Tibial artery (tissue), 4 donors: ENCODE measurements at places on chromosomes 3 and 15.

GRCh38 chr15:31217566-31218270 is 108.9 kb upstream of the KLF13 start:
- DNase-seq: no peak

DNA sequence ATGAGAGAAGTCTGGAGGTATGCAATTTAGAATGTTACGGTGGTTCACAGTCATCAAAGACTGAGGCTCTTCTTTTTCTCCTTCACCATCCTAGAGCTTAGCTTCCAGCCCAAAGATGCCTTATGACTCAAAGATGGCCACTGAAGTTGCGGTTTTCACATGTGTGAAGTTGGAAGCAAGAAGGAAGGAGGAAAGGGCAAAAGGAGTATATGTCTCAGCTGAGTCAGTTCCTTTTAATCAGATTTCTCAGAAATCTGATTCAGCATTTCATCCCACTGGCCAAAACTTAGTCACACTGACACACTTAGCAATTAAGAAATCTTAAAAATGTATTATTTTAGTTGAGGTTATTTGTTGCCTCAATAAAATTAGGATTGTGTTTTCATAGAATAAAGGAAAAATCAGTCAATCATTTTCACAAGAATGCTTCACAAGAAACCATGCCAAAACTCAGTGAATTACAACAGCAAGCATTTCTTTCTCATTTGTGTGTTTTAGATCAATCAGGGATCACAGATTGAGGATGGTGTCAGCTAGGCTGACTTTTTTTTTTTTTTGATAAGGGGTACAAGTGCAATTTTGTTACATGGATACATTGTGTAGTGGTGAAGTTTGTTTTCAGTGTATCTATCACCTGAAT is 211.1 kb upstream of the GADL1 start:
- no peak for DNase-seq

DNA sequence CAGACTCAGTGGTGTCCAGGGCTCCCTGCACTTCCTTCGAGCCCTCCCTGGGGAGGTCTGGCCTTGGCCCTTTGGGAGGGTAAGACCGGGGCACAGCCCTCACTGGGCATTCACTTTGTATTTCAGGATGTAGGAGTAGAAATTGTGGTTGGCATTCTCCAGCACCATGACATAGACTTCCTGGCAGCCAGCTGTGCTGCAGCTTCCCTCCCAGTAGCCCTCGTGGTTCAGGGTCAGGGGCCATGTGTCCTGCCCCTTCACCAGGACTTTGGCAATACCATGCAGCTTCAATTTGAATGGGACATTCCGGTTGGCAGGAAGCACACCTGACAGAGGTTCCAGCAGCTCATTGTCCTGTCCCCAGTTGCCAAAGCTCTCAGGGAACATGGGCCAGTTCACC is 47.3 kb downstream of the KY start:
- DNase-seq: no peak

DNA sequence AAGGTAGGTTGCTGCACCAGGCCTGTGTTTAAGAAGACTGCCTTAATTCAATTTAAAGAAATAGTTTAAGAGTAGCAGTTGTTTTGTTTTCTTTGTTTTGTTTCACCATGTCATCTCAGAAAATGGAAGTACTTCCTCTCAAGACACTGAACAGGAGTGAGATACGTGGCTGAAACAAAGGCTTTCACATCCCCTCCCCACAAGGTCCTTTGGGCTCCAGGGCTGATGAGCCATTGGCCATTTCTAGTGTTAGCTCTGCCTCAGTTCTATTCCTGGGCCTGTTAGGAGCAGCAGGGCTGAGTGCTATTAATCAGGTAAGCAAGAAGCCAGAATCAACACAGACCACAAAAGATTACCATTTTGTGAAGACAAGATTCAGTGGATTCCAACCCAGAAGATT is 132.8 kb downstream of the KCNAB1 start:
- no peak for DNase-seq

DNA sequence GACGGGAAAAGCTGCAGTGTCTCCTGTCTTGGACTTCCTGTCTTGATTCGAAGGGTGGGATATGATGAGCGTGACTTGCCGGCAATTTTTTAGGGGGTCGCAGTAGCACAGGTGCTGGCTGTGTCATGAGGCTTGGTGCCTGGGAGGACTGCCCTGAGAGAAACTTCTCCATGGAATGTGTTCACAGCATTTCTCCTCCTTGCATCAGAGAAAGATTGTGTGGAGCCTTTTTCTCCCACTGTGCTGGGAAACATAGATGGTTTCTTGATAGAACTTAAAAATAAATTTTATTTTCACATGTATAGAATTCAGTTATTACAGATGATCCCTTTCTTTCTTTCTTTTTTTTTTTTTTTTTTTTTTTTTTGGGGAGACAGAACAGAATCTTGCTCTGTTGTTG is 121.4 kb downstream of the KLHL25 start:
- DNase-seq: no peak

GRCh38 chr15:81176291-81176893 is 20.3 kb upstream of the IL16 start:
- peak; percentile 82 for DNase-seq

DNA sequence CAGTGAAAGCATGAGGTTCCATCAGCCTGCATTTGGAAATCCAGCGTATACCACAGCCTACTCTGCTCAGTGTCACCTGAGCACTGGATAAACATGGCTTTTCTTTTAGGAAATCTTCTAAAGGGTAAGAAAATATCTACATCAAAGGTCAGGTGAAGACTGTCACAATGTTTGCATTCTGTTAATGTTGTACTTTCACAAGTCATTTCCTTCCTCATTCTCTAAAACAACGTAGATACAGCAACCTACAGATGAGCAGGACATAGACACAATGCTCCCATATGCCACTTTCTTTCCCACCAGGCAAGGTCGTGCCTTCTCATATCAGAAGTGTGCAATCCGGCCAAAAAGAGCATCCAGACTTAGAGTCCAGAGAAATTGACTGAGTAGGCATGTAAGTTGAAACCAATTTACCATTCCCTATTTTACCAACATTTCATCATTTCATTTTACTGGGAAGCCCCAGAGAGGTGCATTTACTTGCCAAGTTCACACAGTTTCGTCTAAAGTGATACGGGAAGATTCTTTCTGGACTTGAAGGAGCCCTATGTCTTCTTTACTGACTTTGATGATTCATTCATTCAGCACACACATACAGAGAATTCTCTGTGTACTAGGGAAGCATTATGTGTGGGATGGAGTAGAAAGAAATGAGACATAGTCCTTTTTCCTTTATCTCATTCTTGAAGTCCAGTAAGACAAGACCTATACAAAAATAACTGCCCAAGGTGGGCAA is 30.6 kb upstream of the LPP start:
- no peak for DNase-seq

GRCh38 chr15:42385206-42385979 is 26.1 kb downstream of the CAPN3 start:
- no peak for DNase-seq
